ENCODE measurements at places on chromosomes 5 and 9. TPM values are rescaled to one million over a fixed set of nuclear protein-coding genes. Genes with fewer than 3 reads are reported as not detected.

FAXDC2 gene
- polyA plus RNA-seq = 7.1 TPM

FABP6 gene
- 1.7 TPM for polyA plus RNA-seq

DNA sequence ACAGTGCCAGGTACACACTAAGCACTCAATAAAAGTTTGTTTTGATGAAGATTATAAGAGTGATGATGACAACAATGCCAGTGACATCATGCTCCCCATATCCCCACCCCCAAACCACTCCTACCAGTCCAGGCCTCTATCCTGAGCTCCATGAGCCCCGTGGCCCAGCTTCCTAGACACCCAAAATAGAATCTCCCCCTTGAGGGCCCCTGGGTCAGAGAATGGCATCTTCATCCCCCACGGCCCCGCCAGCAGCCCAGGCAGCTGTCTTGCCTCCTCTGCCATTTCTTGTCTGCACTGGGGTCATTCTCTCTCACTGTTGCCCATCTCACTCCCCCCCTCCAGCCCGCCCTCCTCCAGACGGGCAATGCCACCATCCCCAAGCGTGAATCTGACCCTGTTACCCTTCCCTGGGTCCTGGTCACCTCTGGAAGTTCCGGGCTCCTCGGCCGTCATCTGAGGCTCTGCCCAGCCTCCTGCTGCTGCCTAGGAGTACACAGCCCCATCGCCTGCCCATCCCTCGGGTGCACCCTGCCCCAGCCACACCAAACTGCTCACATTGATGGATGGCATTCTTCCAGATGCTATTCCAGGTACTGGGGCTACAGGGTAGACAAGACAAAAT, 76.8 kb upstream of the LMX1B start:
- H3K27me3 ChIP-seq = peaks cover 2% of the 10 kb centered on the region
- H3K4me1 ChIP-seq = no peaks in the 10 kb centered on the region
- no peak overlapping the region for H3K4me3 ChIP-seq
- no peak overlapping the region for H3K27ac ChIP-seq
- H3K36me3 ChIP-seq = no peaks in the 10 kb centered on the region
- DNase-seq = no peak

- no peaks in the 10 kb centered on the region for H3K4me1 ChIP-seq
- no peak for DNase-seq
- H3K4me3 ChIP-seq = no peak overlapping the region
Observed at GRCh38 chr5:159034083-159034824, 65.5 kb downstream of the EBF1 start.

- H3K36me3 ChIP-seq = no peaks in the 10 kb centered on the region
- H3K4me3 ChIP-seq = no peak overlapping the region
- H3K4me1 ChIP-seq = no peaks in the 10 kb centered on the region
- H3K27me3 ChIP-seq = no peaks in the 10 kb centered on the region
- DNase-seq = no peak
Observed at GRCh38 chr5:82735160-82735789, 341.9 kb downstream of the TMEM167A start.

CA9 gene
- 9.5 TPM for polyA plus RNA-seq

GADD45G gene
- polyA plus RNA-seq = 0.05 TPM

DNA sequence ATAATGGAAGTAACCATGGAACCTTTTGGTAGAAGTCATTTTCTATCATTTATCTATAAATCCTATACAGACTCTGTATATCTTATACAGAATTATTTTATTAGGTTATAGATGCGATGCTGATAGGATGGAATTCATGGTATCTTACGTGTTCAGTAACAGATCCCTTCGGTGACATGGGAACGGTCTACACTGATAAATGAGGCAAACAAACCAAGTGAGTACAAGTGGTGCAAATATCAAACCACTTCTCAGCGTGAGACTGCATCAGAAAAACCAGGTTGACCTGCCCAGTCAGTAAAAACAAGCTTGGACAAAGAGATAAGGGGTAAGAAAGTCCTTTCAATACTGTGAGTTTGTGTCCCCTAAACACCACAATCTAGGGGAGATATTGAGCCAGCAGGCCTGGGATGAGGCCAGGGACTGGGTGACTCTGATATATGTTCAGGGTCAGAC, 215.5 kb downstream of the GAPVD1 start:
- no peak overlapping the region for H3K4me3 ChIP-seq
- H3K27me3 ChIP-seq = no peaks in the 10 kb centered on the region
